Stimulated activated CD4-positive, alpha-beta T cell treated with anti-CD3 and anti-CD28 coated beads, Interleukin-4, amount 100 ng/mL, for 48 hours (primary cell): ENCODE measurements at places on chromosomes 11 and 22.

GRCh38 chr11:32466279-32466915 lies 31.1 kb upstream of the WT1 start:
- no peak for DNase-seq

DNA sequence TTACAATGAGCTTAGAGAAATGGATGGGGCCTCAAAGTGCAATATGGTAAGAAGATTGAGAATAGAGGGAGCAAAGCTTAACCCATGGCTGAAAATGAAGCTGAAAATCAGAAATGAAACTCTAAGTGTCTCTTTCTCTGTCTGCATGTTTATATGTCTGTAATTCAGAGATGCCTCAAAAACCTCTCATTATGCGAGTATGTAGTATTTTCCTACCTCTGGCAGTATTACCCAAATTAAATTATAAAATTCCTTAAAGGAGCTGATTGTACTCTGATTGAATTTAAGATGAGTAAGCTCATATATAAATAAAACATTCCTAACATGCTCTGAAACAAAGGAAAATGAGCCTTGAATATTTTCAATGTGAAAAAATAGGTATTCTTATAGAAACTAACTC lies 39.8 kb upstream of the PRSS23 start:
- no peak for DNase-seq

- DNase-seq: no peak
Measured at GRCh38 chr11:116348226-116348625, 424.6 kb downstream of the BUD13 start.

DNA sequence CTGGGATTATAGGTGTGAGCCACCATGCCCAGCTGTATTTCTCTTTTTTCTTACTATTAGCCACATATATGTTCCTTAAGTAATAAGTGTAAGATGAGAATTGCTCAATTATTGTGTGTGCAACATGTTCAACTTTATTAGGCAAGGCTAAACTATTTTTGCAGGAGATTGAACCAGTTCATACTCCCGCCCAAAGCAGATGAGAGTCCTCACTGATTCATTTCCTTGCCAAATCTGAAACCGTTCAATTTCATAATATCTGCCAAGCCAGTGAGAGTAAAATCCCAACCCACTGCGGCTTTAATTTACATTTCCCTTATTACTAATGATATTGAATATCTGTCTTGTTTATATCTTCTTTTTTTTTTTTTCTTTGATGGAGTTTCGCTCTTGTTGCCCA lies 48.4 kb downstream of the KCNJ4 start:
- DNase-seq: no peak

GRCh38 chr11:111694851-111695250 lies 71.3 kb downstream of the PPP2R1B start:
- DNase-seq: no peak
